Stimulated activated naive CD8-positive, alpha-beta T cell treated with anti-CD3 and anti-CD28 coated beads, Interleukin-15, amount 100 ng/mL, for 72 hours (primary cell): ENCODE measurements at places on chromosomes 16 and 17.

GRCh38 chr17:81081222-81082176 lies 46.5 kb downstream of the BAIAP2 start:
- no peak for DNase-seq

DNA sequence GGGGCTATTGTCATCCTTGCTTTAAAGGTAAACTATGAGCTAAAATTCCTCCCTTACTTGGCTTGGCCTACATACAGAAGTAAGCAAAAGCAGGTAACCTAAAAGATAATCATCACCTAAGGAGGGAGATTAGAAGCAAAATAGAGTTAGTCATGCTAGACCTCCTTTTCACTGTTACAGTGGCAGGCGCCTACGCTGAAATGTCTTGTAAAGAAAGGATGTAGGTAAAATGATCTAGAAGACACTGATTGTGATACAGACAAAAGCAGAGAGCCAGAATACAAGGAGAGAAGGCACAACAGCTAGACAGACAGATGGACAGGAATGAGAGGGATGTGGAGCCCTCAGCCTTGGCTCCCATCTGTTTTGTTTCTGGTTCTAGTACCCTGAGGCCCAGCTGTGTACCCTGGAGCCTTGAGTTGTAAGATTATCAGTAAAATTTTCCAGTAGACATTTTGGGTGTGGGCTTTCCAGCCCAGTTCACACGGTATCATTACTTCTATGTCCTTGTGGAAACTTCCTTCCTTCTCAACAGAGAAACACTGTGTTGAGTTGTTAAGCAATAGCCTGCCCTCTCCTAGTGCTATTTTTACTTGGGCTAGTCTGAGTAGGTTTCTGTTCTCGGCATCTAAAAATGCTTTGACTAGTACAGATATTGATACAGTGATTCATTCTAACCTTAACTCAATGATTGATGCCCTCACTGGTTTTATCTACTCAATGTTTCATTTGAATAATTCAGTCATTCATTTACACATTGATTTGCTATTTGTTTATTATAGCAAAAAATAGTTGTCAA lies 7.7 kb upstream of the C16orf78 start:
- DNase-seq: no peak

GRCh38 chr16:27472091-27473020 lies 70.4 kb downstream of the IL21R start:
- no peak for DNase-seq

- no peak for DNase-seq
Measured at GRCh38 chr17:77512062-77512946, 371.5 kb downstream of the SEC14L1 start.

DNA sequence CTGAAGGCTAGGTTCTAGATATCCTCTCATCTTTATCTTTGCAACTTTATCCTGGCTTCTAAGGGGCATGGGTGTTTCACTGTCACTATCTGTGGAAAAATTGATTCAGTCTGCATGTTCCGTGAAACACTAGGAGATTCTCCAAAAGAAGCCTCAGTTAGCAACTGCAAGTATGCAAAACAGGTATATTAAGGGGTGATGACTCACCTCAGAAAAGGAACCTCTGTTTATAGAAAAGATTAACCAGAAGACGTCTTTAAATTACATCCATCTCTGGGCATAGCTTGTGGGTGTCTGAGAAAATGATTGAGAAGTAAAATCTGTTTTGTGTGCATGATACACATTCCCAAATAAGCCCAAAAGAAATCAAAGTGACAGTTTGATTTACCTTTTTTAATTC lies 353.8 kb upstream of the HSBP1 start:
- no peak for DNase-seq

- DNase-seq: no peak
Measured at GRCh38 chr17:27413315-27413714, 42.9 kb upstream of the KSR1 start.

DNA sequence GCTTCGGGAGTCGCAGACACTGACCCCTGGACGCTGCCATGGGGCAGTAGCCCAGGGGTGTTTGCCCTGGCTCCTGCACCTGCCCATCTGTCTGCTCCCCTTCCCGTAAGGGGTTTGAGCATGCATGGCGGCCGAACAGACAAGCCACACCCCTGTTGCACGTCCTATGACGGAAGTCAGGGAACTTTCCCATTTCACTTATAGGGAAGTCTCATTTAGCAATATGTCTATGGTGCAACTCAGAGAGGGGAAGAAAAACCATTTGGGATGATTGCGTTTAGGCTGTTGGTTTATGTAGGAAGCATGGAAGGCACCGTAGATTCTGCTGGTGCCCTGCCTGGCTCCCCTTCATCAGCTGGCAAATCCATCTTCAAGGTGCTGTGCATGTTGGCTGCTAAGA lies 112.5 kb downstream of the HAPSTR1 start:
- no peak for DNase-seq

GRCh38 chr16:57720142-57720575 lies 15.4 kb upstream of the KATNB1 start:
- DNase-seq: peak; percentile 46

GRCh38 chr17:40064971-40065768 lies 2.4 kb downstream of the THRA start:
- DNase-seq: no peak

DNA sequence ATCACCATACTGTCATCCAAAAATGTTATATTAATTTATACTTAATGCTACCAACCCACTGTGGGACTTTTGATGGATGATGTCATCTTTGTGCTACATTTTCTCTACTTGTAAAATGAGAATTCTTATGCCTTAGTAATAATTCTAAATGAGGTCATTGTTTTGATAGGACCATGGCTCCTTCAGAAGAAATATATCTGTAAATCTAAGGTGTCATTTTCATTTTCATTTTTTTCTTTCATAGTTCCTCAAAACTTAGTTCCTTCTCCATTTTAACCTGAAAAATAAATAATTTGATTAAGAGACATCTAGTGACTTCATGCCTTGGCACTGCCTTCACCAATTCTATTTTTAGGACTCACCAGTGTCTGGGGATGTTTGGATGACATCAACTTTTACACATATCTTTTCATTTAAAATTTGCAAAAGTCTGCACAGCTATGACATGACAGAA lies 48.7 kb downstream of the GPRC5B start:
- no peak for DNase-seq
